ENCODE measurements at places on chromosomes 2 and 18.

- no peak for DNase-seq
Measured at GRCh38 chr2:57937456-57937855, 109.2 kb upstream of the VRK2 start.

- no peak for DNase-seq
Measured at GRCh38 chr2:236265675-236266074, 1.5 kb upstream of the ASB18 start.

GRCh38 chr18:47108998-47109405 lies 41.3 kb downstream of the HDHD2 start:
- no peak for DNase-seq

- no peak for DNase-seq
Measured at GRCh38 chr18:29879763-29880162, 1162.8 kb downstream of the DSC3 start.

- no peak for DNase-seq
Measured at GRCh38 chr2:98036349-98037000, 40.7 kb upstream of the TMEM131 start.

- DNase-seq = no peak
Measured at GRCh38 chr2:19894134-19894792, 7.5 kb downstream of the TTC32 start.

DNA sequence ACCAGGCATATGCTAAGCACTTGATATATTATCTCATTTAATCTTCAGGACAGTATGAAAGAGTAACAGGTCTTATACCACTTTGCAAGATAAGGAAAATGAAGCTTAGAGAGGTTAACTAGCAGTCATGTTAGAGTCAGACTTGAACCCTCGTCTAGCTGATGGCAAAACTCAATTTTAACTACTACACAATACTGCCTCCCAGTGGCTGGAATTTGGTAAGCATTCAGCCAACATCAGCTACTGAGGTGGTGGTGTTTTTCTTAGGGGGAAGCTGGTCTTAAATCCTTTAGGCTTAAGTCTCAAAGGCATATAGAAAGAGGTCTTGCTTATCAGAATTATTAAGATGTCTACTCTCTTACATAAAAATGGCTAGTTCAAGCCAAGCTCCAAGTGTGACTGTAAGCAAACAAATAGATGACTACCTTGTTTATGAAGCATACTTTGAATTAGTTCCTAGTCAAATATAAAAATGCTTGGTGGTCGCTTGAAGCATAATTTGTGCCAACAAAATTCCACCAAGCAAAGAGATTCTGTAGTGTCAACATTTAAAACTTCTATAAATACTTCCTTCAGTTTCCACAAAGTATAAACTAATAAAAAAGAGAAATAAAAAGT lies 325.4 kb upstream of the FIGN start:
- no peak for DNase-seq

GRCh38 chr2:240569523-240569997 lies 1.3 kb downstream of the RNPEPL1 start:
- no peak for DNase-seq

DNA sequence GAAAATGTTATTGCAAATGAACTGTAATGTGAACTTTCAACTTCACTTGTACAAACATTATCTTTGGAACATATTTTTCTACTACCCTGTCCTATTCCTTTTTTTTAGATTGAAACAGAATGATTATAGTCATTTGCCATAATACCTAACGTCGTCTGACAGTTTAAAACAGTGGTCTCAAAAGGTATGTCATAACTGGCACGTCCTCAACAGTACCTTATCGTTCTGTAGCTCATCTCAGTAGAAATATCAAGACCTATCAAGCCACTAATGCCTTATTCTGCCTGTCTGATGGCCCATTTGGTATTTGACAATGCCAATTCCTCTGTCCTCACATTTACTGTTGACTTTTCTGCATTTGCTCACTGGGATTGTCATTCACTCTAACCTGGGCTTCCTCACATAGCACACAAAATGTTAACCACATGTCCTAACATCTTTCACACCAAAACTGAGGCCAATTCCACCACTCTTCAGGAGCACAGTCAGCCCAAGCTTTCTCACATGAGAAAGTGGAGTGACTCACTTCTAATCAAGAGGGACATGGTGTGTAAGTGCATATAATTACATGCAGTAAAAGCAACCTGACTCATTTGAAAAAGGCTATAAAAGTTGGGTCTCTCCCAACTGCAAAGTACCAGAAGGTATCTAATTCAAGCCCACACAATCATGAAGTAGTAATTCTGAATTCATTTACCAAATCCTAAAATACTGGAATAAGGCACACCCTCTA lies 34.8 kb downstream of the DNER start:
- no peak for DNase-seq
